ENCODE measurements at places on chromosomes 3 and 15.

DNA sequence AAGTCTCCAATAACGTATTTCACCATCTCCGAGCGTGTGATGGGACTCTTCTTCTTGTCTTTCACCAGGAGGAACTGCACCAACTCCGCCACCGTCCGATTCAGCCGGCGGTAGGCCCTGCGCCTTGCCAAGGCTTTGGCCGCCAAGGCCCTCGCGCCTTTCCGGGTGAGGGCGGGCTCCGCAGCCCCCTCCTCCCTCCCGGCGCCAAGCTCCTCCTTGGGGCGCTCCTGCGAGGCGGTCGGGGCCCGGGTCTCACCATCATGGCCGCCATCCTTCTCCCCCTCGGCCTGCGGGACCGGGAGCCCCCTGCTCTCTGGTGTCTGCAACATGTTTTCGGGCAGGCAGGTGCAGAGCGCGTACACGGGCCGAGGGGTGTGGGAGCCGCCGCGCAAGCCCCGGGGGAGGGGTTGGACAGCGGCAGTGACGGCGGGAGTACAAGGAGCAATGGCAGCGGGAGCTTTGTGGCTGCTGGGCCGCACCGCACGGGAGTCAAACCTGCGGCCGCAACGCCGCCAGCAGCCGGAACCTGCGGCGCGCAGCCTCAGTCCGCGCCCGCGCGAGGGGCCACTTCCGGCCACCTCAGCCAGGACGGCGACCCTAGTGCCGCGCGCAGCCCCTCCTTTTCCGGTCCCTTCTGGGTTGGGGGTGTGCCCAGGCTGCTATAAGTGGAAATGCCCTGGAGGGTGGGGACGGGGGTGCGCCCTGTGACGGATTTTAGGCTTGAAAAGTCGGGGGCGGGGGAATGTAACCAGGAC is at the start of gene MAGEF1:
TSS of gene MAGEF1 (minus strand) at position 572 of the 755 bp plus-strand sequence. CDS start at position 329, 243 bp downstream.
- DNase-seq: no peak

- no peak for DNase-seq
Measured at GRCh38 chr3:94162700-94163099, 99.8 kb downstream of the NSUN3 start.

DNA sequence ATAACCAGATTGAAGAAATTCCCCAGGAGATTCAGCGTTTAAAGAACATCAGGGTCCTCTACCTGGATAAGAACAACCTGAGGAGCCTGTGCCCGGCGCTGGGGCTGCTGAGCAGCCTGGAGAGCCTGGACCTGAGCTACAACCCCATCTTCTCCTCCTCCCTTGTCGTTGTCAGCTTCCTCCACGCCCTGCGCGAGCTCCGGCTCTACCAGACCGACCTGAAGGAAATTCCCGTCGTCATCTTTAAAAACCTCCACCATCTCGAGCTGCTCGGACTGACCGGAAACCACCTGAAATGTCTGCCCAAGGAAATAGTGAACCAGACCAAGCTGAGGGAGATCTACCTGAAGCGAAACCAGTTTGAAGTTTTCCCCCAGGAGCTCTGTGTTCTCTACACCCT is 9.4 kb upstream of the LRRC34 start:
- DNase-seq: no peak

DNA sequence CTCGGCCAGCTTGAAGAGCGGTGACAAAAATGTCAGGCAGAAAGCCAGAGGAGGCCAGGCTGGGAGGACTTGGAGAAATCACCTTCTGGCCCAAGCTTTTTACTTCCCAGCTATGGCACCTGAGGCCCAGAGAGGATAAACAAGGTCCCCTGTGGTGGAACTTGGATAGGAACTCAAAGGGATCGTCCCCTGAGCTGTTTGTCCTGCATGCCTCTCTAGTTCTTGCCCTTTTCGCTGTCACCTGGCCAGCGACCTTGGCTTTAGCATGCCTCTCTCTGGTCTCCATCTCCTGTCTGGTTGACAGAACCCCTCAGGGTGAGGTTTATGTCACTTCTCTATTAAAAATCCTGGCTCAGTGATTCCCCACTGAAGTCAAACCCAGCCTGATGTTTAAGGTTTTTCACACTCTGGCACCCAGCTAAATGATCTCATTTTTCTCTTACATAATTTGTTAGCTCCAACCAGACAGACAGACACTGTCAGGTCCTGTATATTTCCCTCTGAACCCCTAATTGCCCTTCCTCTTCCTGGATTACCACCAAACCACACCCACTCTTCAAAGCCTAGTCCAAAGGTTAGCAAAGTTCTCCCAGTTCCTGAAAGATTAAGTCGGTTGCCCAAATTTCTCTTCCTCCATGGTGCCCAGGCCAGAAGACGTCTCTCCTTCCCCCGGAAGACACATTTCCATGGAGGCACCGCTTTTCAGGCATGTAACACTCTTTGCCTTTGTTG is 169.1 kb downstream of the FAM43A start:
- no peak for DNase-seq

- no peak for DNase-seq
Measured at GRCh38 chr3:148884261-148884660, 19.2 kb downstream of the CPA3 start.

GRCh38 chr3:23113455-23114171 is 89.5 kb upstream of the UBE2E2 start:
- no peak for DNase-seq

GRCh38 chr3:1469687-1470086 is 376.9 kb downstream of the CNTN6 start:
- no peak for DNase-seq

DNA sequence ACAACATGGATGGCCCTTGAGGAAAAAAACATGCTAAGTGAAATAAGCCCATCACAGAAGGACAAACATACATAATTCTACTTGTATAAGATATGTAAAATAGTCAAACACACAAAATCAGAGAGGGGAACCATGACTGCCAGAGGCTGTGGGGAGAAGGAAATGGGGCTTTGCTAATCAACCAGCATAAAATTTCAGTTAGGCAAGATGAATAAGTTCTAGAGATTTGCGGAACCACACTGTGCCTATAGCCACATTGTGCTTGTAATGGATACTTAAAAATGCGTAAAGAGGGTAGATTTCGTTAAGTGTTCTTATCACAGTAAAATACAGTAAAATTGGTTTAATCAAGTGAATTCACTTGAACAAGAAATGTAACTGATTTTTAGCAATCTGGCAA is 33.7 kb upstream of the SPTBN5 start:
- no peak for DNase-seq

DNA sequence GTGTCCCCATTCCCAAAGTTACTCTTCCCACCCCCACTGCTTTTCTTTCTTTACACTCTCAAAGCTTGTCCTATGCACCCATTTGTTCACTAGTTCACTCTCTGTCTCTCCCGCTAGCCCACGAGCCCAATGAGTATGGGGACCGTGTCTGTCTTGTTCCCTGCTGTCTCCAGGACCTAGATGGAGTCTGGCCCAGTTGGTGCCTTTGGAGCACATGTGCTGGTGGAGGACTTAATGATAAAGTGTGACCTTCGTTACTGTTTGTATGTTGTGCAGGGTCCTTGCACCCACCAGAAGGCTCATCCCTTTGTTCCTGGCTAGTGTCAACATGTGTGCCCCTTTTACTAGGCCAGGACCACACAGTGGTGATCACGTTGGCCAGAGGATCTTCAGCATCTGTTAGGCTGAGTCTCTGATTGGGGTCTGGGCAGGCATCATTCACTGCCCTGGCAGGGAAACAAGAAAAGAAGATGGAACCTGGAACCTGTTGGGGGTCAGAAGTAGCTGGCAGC is 7.4 kb downstream of the CISH start:
- no peak for DNase-seq

- DNase-seq: no peak
Measured at GRCh38 chr15:51828621-51829375, 655 bp upstream of the TMOD3 start.

DNA sequence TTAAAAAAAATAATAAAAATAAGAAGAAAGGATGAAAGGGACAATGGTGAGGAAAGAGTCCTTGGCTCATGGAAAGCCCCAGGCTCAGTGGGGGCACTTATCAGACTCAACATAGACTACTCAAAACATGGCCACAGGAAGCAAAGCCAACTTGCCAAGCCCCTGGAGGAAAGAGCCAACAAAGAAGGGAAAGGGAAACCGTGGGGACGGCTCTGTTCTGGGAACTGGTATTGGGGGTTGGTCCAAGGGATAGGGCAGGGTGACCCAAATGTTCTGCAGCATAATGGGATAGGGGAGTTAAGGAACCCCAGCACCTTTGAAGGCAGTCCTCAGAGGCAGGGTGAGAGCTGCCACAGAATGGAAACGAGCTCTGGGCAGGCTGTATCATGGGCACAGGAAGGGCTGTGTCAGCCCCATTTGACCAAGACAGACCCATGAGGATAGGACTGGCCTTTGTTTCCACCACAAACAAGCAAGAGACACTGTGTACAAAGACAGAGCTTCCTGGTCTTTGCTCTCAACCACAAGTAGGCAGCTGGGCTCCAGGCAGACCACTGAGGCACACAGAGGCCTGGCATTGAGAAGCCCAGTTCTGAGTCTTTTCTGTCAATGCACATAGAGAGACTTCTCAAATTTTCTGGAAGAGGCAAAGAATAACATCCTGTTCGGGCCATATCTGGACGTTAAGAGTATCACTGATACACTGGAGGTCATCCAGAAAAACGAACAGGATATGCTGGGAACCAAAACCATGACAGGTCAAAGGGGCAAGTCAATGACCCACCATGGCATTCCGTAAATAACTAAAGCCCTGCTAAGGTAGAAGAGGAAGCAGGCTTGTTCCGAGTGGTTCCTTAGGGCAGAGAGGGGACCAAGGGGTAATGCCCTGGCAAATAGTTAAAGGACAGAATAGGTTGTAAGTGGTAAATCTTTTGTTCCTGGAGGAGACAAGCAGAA is 10.6 kb upstream of the SEMA7A start:
- DNase-seq: no peak

Measured in cerebellar nuclear complex (tissue), 1 donor.